ENCODE measurements at places on chromosomes 2 and 18. TPM values are rescaled to one million over a fixed set of nuclear protein-coding genes. Genes with fewer than 3 reads are reported as not detected.

COL4A3 gene
- total RNA-seq, result 0.16 TPM

FEV gene
- total RNA-seq, result not detected

DAW1 gene
- total RNA-seq, result 1.1 TPM

COX7A2L gene
- total RNA-seq, result 145 TPM

CRYBA2 gene
- not detected for total RNA-seq

DNA sequence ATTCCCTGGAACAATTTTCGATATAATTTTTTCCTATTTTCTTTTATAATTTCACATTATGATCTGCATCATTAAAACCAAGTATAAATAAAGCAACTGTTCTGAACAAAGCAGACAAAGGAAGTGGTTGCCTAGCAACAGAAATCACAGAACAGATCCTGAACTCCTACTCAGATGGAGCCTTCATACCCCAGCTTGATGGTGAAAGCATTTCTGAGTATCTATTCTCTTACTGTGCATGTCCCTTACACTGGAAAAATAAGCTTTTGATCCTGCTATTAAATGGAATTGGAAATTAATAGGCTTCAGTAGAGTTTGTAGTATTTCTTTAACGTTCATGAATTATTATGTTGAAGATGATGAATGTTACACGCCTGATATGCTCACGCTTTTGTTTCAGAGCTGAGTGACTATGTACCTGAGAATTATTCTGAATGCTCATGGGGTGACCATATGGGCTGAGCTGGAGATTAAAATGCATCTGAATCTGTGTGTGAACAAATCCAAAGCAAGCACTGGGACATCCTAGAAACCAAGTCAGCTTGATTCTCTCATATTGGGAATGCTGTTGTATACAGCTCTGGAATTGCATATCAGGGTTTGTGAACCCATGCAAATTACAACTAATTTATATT, 254.0 kb downstream of the KCNJ3 start:
- no peak for DNase-seq

DNA sequence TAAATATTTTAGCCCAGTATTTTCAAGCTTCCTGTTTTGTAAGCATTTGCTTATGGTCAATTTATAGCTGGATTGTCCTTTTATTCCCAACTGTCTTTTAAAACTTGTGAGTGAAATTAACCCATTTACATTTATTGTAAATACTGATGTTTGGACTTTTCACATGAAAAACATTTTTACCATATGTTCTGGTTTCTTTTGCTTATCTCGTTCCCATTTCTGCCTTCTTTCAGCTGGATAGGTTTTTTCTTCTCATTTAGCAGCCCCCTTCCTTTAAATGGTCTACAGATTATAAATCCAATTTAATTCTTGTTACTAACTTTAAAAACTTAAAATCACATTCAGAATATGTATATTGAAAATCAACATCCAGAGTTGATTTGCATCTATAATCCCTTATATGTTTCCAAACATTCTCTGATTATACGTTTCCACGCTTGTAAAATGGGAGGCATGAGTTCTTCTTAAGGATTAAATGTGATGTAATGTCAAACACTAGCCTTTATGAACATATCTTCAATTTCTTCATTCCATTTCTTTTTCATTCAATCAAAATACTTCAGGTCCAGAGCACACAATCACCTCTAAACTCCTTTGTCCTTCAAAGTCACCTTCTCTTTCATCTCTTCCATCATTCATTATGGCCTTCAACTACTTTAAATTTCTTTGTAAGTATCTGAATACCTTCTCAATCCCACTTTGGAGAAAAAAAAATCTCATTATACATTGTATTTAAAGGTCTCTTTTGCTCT, 1.1 kb upstream of the KDM3A start:
- no peak for DNase-seq

Data from occipital lobe (tissue), 3 donors.